ENCODE measurements at places on chromosomes 4 and X.

GRCh38 chrX:111260451-111260850 is 9.8 kb downstream of the CAPN6 start:
- no peak for DNase-seq

DNA sequence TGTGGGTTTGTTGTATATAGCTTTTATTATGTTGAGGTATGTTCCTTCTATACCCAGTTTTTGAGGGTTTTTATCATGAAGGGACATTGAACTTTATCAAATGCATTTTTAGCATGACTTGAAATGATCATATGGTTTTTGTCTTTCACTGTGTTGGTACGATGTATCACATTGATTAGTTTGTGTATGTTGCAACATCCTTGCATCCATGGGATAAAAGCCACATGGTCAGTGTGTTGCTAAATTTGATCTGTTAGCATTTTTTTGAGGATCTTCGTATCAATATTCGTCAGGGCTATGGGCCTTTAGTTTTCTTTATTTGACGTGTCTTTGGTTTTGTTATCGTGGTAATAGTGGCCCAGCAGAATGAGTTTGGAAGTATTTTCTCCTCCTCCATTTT is 11.3 kb upstream of the BLTP1 start:
- DNase-seq = no peak

- DNase-seq = no peak
Measured at GRCh38 chr4:3235581-3235980, 13.4 kb upstream of the MSANTD1 start.

DNA sequence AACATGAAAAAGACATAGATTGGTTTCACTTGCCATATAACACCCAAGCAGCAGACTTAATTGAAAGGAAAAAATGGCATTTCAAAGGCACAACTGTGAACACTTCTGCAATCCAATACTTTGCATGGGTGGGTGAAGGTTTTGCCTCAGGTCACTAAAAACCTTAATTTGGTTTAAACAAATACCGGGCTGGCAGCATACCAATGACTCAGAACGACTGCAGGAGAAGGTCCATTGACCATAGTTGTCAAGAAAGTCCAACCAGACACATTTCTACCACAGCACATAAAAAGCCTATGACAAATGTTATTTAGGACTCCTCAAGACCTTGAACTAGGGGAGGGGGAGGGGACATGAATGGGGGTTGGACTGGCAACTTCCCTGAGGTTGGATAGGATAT is 183.6 kb upstream of the TRPC5 start:
- no peak for DNase-seq

DNA sequence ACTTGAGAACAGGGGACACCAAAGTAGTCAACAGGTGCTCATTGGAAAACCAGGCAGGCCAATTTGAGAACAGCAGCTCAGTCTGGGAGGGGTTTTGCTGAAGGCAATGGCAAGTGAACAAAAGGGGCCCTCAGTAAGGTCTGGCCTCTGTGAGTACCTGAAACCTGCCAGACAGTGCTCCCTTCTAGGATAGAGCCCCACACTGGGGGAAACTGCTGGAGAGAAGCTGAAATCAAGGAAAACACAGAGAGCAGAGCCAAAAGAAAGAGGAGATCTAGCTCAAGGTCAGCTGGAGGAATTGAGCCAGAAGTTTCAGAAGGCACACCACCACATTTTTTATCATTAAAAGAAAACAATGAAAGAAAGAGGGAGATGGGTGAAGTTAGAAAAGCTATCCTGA is 28.2 kb downstream of the PNMA6E start:
- DNase-seq = no peak

Measured in H7 (cell line).